Lung (tissue), 17 donors: ENCODE measurements at places on chromosomes 1 and 21. TPM values are rescaled to one million over a fixed set of nuclear protein-coding genes. Genes with fewer than 3 reads are reported as not detected.

URB1 gene
- 16.2 TPM for total RNA-seq

- no peaks in the 10 kb centered on the region for H3K27me3 ChIP-seq
- DNase-seq, result no peak
- no peaks in the 10 kb centered on the region for H3K4me1 ChIP-seq
- H3K27ac ChIP-seq, result no peak overlapping the region
Measured at GRCh38 chr1:175390081-175390481, 197.5 kb upstream of the KIAA0040 start.

- no peak for DNase-seq
- H3K27ac ChIP-seq, result no peak overlapping the region
- H3K4me1 ChIP-seq, result no peaks in the 10 kb centered on the region
Measured at GRCh38 chr1:226589008-226589733, 40.6 kb downstream of the STUM start.

ZNF648 gene
- 0.20 TPM for total RNA-seq

DNA sequence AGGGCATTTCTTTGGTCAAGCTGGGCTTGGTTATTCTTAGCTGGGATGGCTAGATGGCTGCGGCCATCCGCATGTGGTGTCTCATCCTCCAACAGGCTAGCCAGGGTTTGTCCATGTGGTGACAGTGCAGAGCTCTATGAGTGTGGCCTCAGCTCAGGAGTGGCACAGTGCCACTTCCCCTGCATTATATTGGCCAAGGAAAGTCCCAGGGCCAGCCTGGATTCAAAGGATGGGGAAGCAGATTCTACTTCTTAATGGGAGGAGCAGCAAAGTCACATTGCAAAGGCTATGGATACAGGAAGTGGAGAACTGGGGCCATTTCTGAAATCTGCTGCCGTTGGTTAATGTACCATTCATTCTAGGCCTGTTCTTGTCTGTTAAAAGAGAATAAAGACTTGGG, 34.4 kb downstream of the STUM start:
- H3K4me1 ChIP-seq, result no peaks in the 10 kb centered on the region
- no peak overlapping the region for H3K4me3 ChIP-seq
- no peaks in the 10 kb centered on the region for H3K36me3 ChIP-seq

- no peak overlapping the region for H3K4me3 ChIP-seq
- no peaks in the 10 kb centered on the region for H3K4me1 ChIP-seq
- no peak overlapping the region for H3K27ac ChIP-seq
- H3K27me3 ChIP-seq, result no peaks in the 10 kb centered on the region
- H3K36me3 ChIP-seq, result peaks cover 34% of the 10 kb centered on the region
Measured at GRCh38 chr1:236890152-236891056, 95.3 kb downstream of the MTR start.

DNA sequence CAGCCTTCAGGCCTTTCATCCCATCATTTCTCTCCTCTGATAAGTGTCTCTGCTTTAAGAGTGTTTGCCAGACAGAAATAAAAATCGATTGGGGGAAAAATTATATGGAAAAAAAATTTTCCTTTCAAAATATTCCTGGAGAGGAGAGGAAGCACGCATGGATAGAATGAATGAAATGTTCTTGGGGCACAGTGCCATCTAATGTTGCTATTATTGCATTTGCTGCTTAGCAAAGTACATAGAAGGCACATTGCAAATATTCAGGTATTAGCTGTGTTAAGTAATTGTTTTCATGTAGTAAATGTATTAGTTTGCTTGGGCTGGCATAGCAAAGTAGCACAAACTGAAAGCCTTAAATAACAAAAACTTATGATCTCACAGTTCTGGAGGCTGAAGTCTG, 18.1 kb downstream of the B3GALT5 start:
- H3K4me1 ChIP-seq, result no peaks in the 10 kb centered on the region
- H3K27ac ChIP-seq, result no peak overlapping the region
- H3K36me3 ChIP-seq, result no peaks in the 10 kb centered on the region
- no peaks in the 10 kb centered on the region for H3K27me3 ChIP-seq
- DNase-seq, result no peak

GRCh38 chr1:59100708-59101374, 196.1 kb upstream of the FGGY start:
- DNase-seq, result no peak
- peaks cover 9% of the 10 kb centered on the region for H3K4me1 ChIP-seq
- H3K27ac ChIP-seq, result no peak overlapping the region
- H3K27me3 ChIP-seq, result no peaks in the 10 kb centered on the region
- no peak overlapping the region for H3K4me3 ChIP-seq
- H3K36me3 ChIP-seq, result no peaks in the 10 kb centered on the region

- H3K27ac ChIP-seq, result no peak overlapping the region
- no peaks in the 10 kb centered on the region for H3K27me3 ChIP-seq
- H3K36me3 ChIP-seq, result peaks cover 5% of the 10 kb centered on the region
- no peak for DNase-seq
Measured at GRCh38 chr1:42176902-42177519, 12.5 kb upstream of the GUCA2A start.

DNA sequence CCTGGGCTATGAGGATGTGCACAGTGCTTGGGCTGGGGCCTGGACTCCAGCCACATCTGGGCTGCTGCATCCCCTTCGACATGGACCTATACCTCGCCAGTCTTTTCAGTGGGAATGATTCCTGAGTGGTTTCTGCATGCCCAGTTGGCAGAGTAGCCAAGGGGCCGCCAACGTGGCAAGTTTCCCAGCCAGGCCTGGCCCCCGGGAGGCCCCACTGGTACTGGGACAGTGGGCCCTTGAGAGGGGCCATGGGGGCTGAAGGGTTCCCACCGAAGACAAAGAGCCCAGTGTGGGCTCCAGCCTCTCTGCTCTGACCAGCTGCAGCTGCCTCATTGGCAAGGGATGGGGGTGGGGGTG, 15.4 kb downstream of the RAP1GAP start:
- peaks cover 2% of the 10 kb centered on the region for H3K27me3 ChIP-seq
- H3K4me3 ChIP-seq, result no peak overlapping the region
- H3K4me1 ChIP-seq, result peaks cover 6% of the 10 kb centered on the region
- H3K36me3 ChIP-seq, result no peaks in the 10 kb centered on the region
- no peak for DNase-seq

DNA sequence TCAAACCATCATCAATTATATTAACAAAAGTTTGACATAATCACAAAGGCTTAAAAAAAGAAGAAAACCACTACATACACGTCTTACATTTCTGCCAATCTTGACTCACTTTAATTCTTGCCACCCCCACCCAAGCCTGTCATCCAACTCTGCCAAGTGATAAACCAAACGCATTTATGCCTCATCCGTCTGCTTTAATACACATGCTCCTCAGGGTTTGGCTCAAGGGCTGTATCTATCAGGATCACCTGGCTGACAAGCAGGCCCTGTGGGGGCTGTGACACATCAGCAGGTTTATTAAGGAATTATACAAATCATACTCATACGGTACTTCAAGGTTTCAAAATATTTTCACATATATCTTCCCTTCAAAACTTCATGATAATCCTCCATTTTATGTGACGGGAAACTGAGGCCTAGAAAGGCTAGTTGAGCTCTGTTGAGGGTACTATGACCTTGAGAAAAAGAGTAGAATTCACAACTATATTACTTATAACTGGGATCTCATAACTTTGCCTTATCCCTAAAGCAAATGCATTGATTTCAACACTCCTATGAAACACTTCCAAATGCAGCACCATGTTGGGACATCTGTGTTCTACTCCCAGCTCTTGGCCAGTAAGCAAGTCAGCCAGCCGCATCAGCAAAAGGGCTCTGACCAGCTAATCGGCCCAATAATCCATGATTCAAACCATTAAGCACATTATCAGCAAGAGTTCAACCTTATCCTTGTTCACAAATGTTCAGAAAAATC, 8.7 kb downstream of the SORT1 start:
- H3K27ac ChIP-seq, result peak overlapping the region; percentile 61
- no peak overlapping the region for H3K4me3 ChIP-seq
- H3K4me1 ChIP-seq, result peaks cover 6% of the 10 kb centered on the region

GRCh38 chr1:93629101-93630059, 52.3 kb downstream of the BCAR3 start:
- H3K4me1 ChIP-seq, result peaks cover 6% of the 10 kb centered on the region
- H3K4me3 ChIP-seq, result no peak overlapping the region
- peak; percentile 88 for DNase-seq
- no peaks in the 10 kb centered on the region for H3K27me3 ChIP-seq
- H3K27ac ChIP-seq, result no peak overlapping the region

DNA sequence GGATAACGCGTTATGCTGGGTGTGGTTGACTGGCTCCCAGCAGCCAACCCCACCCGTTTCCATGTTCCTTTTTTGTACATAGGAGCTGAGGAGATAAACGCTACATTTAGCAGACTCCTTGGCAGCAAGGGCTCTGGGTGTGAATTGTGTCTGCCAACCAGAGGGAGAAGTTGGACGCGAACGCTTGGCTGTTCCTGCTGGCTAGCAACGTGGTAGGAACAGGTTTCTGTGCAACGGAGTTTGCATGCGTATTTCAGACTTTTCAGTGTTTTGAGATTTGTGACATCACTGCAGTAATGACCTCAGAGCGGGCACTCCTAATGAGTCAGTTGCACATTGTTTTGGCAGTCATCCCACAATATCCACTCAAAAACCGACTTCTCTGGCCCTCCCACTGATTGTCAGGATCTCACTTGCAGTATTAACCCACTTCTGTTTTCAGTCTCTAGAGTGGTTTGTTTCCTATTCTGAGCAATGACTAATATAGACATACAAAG, 98.7 kb upstream of the RGS1 start:
- no peak overlapping the region for H3K27ac ChIP-seq
- H3K4me3 ChIP-seq, result no peak overlapping the region
- H3K4me1 ChIP-seq, result no peaks in the 10 kb centered on the region
- DNase-seq, result peak; percentile 13
